ENCODE measurements at places on chromosomes 11 and 22.

GRCh38 chr11:44652901-44653644 is 73.7 kb upstream of the TSPAN18 start:
- DNase-seq, result no peak

DNA sequence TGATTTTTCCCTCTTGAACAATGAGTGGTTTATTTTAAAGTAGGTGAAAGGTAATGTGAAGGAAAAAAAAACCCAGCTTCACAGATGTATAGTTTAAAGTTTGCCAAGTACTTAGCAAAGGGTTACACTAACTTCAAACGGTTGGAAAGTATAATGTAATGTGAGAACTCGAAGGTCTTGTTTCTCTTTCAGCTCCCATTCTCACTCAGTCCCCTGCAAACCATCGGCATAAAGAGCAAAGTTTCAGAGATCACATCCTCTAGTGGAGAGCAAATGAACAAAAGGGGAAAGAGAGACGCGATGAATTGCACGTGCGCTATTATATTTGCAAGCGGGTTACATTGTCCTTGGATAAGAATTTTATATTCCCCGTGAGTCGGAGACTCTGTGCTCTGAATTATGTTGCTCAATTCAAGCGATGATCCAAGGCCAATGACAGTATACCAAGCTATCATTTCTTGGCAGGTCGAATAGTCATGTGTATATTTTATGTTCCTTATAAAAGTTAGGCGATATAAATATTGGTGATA is 37.6 kb upstream of the BIRC3 start:
- DNase-seq, result peak; percentile 32

- DNase-seq, result no peak
These were observed 872.8 kb downstream of the BRD1 start for GRCh38 chr22:48954781-48955311.

DNA sequence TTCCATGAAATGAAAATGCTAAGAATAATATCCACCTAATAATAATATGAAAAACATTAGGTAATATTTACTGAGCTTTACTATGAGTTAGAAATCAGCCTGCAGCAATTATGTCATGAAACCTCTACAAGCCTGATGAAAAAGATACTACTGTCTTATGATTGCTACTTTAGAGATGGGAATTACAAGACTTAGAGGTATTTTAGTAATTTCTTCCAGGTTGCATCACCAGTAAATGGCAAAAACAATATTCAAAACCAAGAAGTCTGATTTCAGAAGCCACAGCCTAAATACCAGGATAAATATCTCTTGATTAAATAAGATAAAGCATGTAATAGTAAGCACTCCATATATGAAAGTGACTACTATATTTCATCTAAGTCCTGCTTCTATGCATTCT is 13.8 kb downstream of the OR5B21 start:
- DNase-seq, result peak; percentile 6

- DNase-seq, result no peak
These were observed 62.7 kb downstream of the LDLRAD3 start for GRCh38 chr11:36006556-36006955.

DNA sequence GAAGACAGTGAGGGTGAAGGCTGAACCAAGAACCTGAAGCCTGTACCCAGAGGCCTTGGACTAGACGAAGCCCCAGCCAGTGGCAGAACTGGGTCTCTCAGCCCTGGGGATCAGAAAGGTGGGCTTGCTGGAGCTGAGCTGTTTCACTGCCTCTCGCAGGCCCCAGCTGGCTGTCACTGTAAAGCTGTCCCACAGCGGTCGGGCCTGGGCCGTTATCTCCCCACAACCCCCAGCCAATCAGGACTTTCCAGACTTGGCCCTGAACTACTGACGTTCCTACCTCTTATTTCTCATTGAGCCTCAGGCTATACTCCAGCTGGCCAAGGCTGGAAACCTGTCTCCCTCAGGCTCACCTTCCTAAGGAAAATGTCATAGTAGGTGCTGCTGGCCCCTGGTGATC is 4.1 kb downstream of the PPP1CA start:
- no peak for DNase-seq

DNA sequence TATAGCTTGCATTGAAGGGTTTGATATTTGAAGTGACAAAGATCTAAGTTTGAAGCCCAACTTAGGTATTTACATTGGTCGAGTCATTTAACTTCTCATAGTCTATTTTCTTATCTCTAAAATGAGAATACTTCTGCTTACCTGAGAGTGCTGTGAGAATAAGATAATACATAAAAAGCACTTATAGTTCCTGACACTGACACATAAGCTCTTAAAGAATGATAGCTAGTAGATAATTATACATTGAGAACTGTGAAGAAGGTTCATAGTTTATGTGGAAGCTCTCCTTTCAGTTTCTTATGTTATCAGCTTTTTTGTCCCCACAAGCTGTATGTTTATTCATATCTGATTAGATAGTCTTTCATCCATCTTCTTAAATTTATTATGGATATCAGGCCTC is 4.8 kb downstream of the PPME1 start:
- DNase-seq, result peak; percentile 78

GRCh38 chr22:43838161-43838560 is 24.2 kb downstream of the SULT4A1 start:
- DNase-seq, result no peak

DNA sequence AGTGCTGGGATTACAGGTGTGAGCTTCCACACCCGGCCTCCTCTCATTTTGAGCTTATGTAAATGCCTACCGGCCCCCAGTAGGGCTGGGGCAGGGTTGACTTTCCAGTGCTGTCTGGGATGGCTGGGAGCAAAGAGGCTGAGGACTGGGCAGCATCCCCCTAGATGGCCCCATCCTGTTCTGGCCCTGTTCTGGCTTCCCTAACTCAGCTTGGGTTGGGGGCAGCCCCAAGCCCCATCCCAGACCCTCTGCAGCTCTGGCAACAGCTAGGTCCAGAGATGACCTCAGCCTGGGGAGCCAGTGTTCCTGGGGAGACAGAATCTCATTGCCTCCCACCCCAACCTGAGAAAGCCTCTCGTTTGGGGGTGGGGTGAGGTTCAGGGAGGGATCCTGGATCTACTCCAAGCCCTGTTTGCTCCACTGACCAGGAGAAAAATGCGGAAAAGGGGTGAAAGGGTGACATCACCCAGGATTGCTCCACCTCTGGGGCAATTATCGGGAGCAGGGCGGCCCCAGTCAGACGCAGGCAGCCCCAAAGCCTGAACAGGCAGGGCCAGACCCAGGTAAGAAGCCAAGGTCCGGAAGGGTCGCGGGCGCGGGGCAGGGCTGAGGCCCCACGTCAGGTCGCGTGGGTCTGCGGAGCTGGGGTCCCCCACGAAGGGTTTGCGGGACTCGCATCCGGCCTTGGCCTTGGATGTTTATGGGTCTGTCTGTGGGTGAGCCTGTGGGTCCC is at the start of gene PNPLA2:
Gene PNPLA2 (plus strand): TSS at position 519 of the 733 bp plus-strand sequence. CDS start 805 bp downstream, outside the sequence.
- no peak for DNase-seq

GRCh38 chr11:106986261-106986660 is 32.0 kb downstream of the GUCY1A2 start:
- no peak for DNase-seq

DNA sequence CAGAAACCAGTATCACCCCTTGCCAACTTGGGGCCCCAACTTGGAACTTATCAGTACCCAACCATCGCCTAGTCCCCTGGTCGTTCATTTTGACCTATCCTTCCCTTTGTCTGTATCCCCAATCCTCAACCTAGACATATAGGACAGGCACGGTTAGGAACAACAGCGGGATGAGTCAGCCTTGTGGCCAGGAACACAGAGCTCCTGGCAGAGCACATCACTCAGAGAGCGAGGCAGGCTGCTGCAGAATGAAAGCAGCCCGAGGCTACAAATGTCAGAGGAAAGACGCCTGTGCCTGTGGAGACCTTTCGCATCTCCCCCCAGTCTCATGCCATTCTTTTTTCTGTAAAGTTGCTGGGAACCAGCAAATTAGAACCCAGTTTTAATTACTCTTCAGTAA is 14.6 kb downstream of the DKK3 start:
- peak; percentile 34 for DNase-seq

- DNase-seq, result peak; percentile 58
These were observed 546 bp downstream of the DRAP1 start for GRCh38 chr11:65919573-65920371.

- DNase-seq, result no peak
These were observed 187.4 kb downstream of the MYO18B start for GRCh38 chr22:25929321-25929878.

GRCh38 chr11:16749666-16750065 is 11.2 kb downstream of the C11orf58 start:
- DNase-seq, result no peak

- no peak for DNase-seq
These were observed 61.0 kb downstream of the FAM168A start for GRCh38 chr11:73536961-73537360.

GRCh38 chr11:120467627-120468026 is 43.9 kb upstream of the GRIK4 start:
- no peak for DNase-seq

- DNase-seq, result no peak
These were observed 51.5 kb upstream of the POU2AF2 start for GRCh38 chr11:111193924-111194490.

GRCh38 chr11:60925868-60926267 is 1.6 kb downstream of the TMEM132A start:
- no peak for DNase-seq

DNA sequence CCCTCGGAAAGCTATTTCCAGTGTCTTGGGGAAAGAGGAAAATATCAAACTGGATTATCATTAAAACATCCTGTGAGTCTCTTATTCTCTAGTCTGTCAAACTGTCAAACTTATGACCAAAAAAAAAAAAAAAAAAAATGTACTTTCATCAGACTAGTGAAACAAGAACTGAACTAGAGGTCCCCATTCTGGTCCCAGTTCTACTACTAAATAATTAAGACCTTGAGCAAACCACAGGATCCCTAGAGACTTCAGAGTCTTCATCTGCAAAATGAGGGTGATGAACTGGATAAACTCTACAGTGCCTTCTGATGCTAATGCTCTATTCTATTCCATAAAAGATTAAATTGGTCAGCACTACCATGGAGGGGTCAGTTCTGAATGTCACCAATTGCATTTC is 105.8 kb downstream of the SERGEF start:
- no peak for DNase-seq

All from OCI-M1 (cell line).